Cardiac septum (tissue), 1 donor: ENCODE measurements at places on chromosomes 5 and 9. TPM values are rescaled to one million over a fixed set of nuclear protein-coding genes. Genes with fewer than 3 reads are reported as not detected.

DNA sequence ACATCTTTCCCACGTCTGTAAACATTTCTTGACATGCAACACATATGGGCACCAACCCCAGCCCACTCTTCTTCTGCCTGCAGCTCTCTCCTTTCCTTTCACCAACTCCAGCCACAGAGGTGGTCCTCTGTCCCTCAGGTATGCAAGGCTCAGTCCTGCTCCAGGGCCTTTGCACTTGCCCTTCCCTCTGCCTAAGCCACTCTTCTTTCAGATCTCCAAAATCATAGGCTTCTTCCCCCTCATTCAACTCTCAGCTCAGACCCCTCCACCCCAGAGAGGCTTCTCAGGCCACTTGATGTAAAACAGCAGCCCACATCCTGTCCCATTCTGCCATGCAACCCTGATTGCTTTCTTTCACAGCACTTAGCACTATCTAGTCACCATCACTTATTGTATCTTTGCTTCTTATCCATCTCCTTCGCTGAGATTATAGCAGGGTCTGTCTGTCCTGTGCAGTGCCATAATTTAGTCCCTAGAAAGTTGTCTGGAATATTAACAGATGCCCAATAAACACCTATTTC is 3.4 kb downstream of the LIFR start:
- no peak for DNase-seq

GRCh38 chr5:175887463-175887862 is 16.1 kb downstream of the CPLX2 start:
- DNase-seq, result no peak

PCDHB2 gene
- total RNA-seq, result 2.4 TPM

DNA sequence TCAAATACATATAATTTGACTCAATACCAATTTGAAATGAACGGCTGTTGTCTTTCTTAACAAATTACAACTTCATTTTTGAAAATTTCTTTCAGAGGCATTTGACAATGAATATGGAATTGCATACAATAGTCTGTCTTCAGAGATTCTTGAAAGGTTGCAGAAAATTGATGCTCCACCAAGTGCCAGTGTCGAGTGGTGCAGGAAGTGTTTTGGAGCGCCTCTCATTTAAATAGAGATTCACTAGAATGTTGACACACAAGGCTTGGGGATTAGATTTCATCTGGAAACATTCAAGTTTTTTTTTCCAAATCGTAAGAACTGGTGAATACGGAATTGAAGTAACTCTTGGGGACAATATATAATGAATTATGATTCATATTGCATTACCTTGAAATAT is 8.1 kb downstream of the RPS6 start:
- DNase-seq, result no peak
